ENCODE measurements at places on chromosomes 11 and 22. TPM values are rescaled to one million over a fixed set of nuclear protein-coding genes. Genes with fewer than 3 reads are reported as not detected.
A peak's percentile ranks its signal among the peaks of the same experiment; 100 is the strongest.

GRCh38 chr22:35231585-35232084, 25.7 kb upstream of the HMGXB4 start:
- H3K4me3 ChIP-seq: no peak overlapping the region
- no peak overlapping the region for H3K27ac ChIP-seq
- H3K36me3 ChIP-seq: no peaks in the 10 kb centered on the region

GRCh38 chr11:1880746-1881441, 10.8 kb downstream of the PRR33 start:
- no peak overlapping the region for H3K4me3 ChIP-seq
- no peak for DNase-seq
- no peaks in the 10 kb centered on the region for H3K27me3 ChIP-seq
- peak overlapping the region; percentile 91 for H3K27ac ChIP-seq
- no peaks in the 10 kb centered on the region for H3K4me1 ChIP-seq

GRCh38 chr11:102253020-102253715, 64.1 kb upstream of the BIRC3 start:
- H3K4me1 ChIP-seq: no peaks in the 10 kb centered on the region
- H3K27ac ChIP-seq: no peak overlapping the region
- peak; percentile 36 for DNase-seq
- H3K4me3 ChIP-seq: no peak overlapping the region
- H3K27me3 ChIP-seq: no peaks in the 10 kb centered on the region

DNA sequence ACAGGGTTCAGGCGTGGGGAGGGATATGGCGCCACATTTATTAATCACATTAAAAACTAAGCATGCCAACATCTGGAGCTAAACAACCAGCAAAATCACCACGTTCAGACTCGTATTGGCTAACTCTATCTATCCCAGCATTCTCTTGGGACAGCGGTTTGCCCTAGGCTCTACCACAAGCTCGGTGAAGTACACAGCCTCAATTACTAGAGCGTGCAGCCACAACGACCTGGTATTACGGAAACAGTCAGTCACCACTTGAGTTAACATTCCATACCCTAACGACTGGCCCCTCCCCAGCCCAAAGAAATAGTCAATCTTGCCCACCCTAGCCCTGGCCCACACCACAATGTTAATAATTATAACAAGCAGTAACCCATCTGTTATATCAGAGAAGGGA, 32.1 kb downstream of the APOL5 start:
- H3K27me3 ChIP-seq: no peaks in the 10 kb centered on the region
- no peak for DNase-seq
- peaks cover 5% of the 10 kb centered on the region for H3K36me3 ChIP-seq
- H3K27ac ChIP-seq: no peak overlapping the region
- no peak overlapping the region for H3K4me3 ChIP-seq

The OR5P2 gene
- total RNA-seq: not detected

All from right atrium auricular region (tissue), 2 donors.